Iris pigment epithelial cell (primary cell): ENCODE measurements at places on chromosomes 7 and 10.

GRCh38 chr10:10804061-10804460 is 213.6 kb upstream of the CELF2 start:
- no peak for DNase-seq

GRCh38 chr7:47762746-47763062 is 180.8 kb upstream of the TNS3 start:
- no peak for DNase-seq

- peak; percentile 28 for DNase-seq
Observed at GRCh38 chr7:88344956-88345832, 38.5 kb upstream of the STEAP4 start.

- peak; percentile 85 for DNase-seq
Observed at GRCh38 chr10:73439605-73440312, 6.4 kb upstream of the MSS51 start.

DNA sequence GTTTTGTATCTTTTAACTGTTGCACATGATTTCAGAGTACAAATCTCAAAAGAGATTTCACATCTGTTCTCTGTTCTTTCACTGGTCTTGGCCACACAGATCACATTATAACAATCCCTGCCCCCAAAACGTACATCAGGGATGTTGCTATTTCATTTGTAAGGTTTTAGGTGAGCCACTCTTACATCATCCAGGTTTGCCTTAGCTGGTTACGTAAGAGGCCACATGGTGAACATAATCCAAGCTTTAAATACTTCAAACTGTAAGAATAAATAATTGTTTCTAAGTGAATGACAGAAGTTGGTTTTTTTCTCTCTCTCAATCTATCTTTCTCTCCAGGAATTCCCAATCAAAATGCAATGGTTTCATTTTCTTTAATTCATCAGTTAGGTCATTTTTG is 245.9 kb upstream of the HGF start:
- peak; percentile 42 for DNase-seq

- DNase-seq = peak; percentile 99
Observed at GRCh38 chr7:84372155-84372621, 177.6 kb upstream of the SEMA3A start.

- no peak for DNase-seq
Observed at GRCh38 chr10:33967606-33968120, 633.2 kb upstream of the NRP1 start.

GRCh38 chr7:128035712-128036111 is 4.5 kb upstream of the LRRC4 start:
- peak; percentile 25 for DNase-seq

- DNase-seq = peak; percentile 47
Observed at GRCh38 chr7:20307119-20307518, 23.6 kb upstream of the ITGB8 start.

DNA sequence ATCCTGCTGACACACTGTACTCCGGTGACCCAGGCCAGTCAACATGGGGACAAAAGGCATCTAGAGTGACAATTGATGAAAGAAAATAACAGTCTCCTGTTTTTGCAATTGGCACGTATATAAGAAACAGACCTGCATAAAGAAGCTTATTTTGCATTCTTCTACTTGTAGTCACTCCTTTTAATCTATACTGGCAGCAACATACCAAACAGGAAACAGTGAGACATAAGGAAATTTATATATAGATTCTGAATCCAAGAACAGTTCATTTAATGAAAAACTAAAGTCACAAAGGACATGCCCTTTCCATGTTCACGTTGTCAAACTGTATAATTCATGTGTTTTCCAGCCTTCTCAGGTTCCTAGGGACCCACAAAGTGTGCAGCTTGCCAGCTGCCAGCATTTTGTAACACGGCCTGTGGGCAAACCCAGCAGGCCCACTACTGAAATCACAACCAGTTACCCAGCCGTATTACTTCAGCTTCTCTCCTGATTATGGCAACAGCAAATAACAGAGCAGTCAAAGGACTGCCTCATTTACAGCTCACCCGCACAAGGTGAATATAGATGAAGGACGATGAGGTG is 72.3 kb downstream of the AMPH start:
- no peak for DNase-seq

DNA sequence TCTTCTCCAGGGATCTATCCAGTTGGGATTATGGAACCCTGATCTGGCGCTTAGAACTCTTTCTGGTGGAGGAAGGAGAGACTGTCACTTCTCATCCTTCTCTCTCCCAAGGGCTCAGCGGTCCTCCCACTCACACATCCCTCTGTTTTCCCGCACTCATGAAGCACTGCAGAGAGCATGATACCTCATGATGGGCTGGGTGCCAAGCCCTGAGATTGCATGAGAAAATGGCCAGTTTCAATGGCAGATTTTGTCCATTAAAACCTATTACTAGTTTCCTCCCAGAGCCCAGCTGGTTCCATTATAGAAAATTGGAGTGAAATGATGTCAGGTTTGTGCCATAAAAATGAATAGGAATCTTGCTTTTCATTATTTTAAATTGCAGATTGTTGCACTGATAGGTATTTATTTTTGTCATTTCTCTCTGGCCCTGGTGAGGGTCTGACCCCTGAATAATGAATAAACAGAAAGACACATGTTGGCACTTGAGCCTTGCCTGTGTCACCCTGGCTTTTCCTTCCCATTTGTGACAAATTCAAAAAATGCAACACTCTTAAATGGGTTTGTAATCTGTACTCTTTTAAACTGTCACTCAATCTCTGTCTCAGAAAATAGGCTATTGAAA is 1151.1 kb downstream of the TYW1 start:
- DNase-seq = no peak

GRCh38 chr7:85730012-85730411 is 543.2 kb upstream of the SEMA3D start:
- peak; percentile 41 for DNase-seq

- DNase-seq = no peak
Observed at GRCh38 chr7:91005841-91006240, 258.4 kb upstream of the FZD1 start.

- DNase-seq = no peak
Observed at GRCh38 chr10:44004913-44005787, 356.5 kb upstream of the ZNF32 start.

GRCh38 chr10:1552881-1553670 is 184.2 kb downstream of the ADARB2 start:
- DNase-seq = no peak

- no peak for DNase-seq
Observed at GRCh38 chr10:131843881-131844284, 56.9 kb upstream of the PPP2R2D start.

- DNase-seq = no peak
Observed at GRCh38 chr10:101458869-101459268, 104.9 kb downstream of the BTRC start.

- DNase-seq = no peak
Observed at GRCh38 chr7:80505900-80506500, 5.9 kb downstream of the GNAT3 start.

DNA sequence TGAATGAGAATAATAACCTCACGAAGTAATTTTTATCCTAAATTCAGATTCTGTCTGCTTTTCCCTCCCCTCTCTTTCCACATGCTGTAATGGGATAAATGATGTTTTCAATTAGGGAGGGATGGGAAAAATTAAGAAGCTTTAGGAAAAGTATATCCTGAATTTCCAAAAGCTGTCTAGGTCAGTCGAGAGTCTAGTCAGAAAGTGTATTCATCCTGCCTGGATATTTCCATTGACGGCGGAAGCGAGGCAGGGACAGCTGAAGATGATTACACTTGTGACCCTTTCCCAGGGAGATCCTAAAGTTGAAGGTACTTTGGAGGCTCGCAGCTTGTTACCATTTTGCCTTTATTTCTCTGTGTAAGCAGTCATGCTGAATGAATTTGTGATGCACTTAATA is 204.1 kb downstream of the ZNF365 start:
- DNase-seq = no peak

DNA sequence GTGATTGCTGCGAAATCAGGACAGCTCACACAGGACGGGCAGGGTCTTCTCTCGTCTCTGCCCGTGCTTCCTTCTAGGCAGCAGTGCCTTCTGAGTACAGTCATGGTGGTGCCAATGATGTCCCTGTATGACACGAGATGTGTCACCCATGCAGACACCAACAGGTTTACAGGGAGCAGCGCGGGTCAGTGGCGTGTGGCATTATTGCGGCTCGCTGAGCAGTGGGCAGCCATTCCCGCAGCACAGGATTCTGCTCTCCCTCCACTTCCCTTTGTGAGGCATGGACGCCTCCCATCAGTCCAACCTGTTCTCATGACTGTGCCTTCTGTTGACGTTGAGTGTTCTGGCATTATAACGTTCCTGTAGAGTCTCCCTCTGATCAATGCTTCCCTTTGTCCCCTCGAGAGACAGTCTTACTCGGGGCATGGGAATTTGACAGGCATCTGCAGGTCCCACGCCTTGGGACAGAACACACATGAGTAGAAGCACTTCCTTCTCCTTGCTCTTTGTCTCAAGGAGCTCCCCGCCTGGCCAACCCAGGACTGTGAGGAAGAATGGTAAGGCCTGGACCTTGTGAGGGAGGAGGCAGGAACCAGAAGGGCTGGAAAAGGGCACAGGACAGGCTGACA is 219.5 kb downstream of the PAXIP1 start:
- no peak for DNase-seq

DNA sequence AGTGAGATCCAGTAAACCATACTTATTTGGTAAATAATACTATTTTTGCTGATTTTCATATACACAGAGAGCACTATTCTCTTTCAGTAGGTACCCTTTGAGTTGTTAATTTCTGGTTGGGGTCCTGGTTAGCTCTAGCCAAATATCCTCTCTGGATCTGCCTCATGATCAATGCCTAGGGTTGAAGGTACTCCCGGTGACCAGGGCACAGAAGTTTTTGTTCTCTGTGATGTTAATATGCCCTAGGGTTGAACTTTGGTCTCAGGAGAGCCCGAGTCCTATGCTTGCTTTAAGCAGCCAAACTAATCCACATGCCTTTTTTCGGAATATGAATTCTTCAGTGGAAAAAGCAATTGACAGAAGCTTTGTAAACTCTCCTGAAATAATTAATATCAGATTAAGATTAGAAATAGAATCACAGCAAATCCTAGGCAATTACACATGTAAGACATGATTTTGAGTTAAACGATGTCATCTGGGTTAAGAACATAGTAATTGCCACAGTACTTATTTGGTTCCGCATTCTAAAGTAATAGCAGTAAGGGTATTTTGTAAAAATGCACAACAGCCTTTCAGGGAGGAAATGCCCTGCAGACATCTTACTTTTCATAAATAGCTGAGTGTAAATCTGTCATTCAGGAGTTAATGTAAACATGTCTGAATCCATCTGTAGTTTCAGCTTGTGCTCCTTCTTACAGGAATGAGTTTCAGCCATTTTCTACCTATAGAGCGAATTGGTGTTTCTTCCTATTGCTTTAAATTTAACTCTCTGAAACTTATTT is 10.1 kb downstream of the CHN2 start:
- DNase-seq = no peak

DNA sequence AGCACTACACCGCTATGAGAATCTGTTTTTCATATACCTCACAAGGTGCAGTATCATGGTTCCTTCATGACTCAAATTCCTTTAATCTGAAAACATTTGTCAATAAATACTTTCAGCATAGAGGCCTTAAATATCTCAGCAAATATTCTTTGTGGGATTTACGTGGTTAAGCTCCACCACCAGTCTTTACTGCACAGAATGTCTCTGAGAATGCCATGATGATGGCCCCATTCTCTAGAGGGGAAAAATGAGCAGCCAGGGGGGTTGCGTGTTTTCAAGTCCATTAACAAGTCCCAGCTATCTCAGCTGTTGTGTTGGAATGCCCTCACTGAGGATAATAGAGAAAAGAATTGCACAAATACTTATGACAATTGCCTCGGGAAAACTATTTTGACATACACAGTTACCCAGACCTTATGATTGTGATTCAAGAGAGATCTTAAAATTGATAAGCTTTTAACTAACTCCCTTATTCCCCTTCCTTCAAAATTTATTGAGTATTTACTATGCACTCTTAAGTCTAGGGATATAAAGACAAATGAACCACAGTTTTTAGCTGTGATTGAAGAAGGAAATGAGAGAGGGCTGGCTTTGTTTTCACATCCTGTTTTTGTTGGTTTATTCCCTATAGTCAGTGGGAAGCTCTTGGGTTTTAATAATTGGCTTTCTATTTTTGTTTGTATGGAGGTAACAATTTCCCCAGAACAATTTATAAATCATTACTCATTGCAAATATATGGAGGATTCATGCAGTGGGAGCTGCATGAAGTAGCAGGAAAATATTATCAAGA is 176.5 kb upstream of the VWC2 start:
- no peak for DNase-seq

DNA sequence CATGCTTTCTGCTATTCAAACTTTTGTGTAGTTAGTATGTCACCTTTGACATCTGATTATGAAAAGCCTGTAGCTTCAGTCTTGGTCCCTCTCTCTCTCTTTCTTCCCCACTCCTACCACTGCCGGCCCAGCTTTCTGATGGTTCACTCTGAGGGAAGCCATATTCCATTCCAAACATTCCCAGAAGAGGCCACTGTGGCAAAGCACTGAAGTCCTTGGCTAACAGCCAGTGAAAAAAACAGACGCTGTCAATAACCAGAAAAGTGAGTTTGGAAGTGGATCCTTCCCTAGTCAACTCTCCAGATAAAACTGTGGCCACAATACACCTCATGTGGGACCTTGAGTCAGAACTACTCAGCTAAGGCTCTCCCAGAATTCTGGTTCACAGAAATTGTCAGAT is 950.7 kb upstream of the PHF14 start:
- DNase-seq = peak; percentile 1

GRCh38 chr7:40546616-40547501 is 412.1 kb downstream of the SUGCT start:
- DNase-seq = peak; percentile 58

- no peak for DNase-seq
Observed at GRCh38 chr10:113153493-113154102, 203.6 kb downstream of the TCF7L2 start.

GRCh38 chr7:84219310-84219709 is 24.7 kb upstream of the SEMA3A start:
- DNase-seq = peak; percentile 49
